ENCODE measurements at places on chromosomes 7 and 10. TPM values are rescaled to one million over a fixed set of nuclear protein-coding genes. Genes with fewer than 3 reads are reported as not detected.

GRCh38 chr7:116273918-116274301 is 63.6 kb downstream of the TES start:
- DNase-seq: no peak

- no peak for DNase-seq
These were observed 199.6 kb upstream of the CELF2 start for GRCh38 chr10:10818082-10818481.

GRCh38 chr7:129665013-129665401 is 53.5 kb downstream of the NRF1 start:
- peak; percentile 70 for DNase-seq

DNA sequence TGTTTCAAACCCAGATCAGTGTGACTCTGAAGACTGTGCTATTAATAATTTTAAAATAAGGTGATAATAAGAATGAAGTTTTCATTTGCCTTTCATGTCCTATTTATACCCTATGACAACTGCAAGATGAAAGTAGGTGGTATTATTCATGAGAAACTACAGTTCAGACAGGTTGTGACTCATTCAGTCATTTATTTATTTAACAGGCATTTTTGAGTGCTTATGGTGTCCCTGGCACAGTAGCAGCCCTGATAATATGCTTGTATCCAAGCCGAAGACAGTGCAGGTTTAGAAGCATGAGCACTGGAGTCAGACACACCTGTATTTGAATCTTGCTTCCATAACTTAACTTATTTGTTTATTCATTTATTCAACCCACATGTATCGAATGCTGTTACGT is 87.1 kb downstream of the FZD1 start:
- DNase-seq: no peak

DNA sequence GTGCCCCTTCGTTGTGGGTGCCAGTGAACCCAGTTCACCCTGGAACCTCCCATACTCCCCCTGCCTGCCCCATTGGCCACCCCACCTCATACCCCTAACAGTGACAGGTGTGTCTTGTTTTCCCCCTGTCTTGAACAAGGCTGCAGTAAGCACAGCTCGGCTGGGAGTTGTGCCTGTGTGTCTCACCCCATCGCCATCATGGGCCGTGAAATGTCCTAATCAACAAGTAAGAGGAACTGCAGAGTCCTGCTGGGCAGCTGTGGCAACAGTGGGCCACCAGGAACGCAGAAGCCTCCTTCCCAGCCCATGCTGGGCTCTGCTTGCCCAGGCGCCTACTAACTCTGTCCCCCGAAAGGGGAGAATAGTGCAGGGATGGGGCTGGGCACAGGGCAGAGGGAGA is 91.6 kb downstream of the C10orf105 start:
- DNase-seq: no peak

Gene ZFAND4
- 4.0 TPM for total RNA-seq

- DNase-seq: no peak
These were observed 71.9 kb downstream of the NT5C2 start for GRCh38 chr10:103120977-103121735.

Gene TRIP6
- 46.4 TPM for total RNA-seq

GRCh38 chr7:128937647-128938543 is at the start of gene IRF5:
Gene IRF5, plus strand, starts transcription at chr7:128937927. Its CDS starts 4,155 bp downstream, at chr7:128942082.
- peak; percentile 8 for DNase-seq

Measured in dermis microvascular lymphatic vessel endothelial cell (primary cell).